NCI-H1092 (cell line): ENCODE measurements at places on chromosomes 3 and 15.

DNA sequence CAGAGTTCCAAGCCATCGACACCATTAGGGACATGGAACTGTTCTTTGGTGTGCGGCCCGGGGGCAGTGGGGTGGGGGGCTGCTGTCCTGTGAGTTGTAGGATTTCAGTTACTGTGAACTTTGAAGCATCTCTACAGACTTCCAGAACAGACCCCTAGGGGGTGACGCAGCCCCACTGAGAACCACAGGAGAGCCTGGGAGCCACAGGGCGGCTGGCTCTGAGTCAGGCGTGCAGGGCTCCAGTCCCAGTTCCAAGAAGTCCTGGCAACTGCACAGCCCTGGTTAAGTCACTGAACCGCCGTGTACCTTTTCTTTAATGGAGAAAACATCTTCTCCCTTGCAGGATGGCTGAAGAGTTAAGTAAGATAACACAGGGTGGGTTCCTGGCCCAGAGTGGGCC, 23.5 kb upstream of the LRTM1 start:
- no peak for DNase-seq

- DNase-seq, result no peak
These were observed 172.5 kb downstream of the NTRK3 start for GRCh38 chr15:88083811-88084760.

DNA sequence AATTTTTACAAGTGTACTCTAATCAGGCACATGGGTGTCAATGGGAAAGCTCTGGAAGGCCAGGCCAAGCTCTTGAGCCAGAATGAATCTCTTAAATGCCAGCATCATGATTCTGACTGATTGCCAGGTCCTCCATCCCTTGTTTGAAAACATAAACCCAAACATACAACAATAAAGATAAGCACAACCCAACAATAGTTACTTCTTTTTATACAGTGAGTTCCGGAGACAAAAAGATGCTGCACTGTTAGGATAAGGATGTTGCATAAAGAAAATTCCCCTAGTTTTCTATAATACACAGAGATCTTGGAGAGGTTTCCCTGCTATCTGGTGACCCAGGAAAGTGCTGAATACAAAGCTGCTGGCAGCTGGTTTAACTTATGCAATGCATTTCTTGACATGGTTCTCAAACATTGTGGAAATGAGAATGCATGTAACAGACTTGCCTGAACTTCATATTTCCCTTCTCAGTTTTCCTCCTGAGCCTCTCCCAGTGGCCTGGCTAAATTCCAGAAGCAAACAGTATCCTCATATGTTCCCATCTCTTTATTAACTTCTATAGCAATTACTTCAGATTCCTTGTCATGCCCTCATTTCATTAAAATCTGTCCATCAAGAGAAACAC, 180.1 kb upstream of the PRICKLE2 start:
- DNase-seq, result no peak

GRCh38 chr15:55742498-55742926, 440 bp downstream of the PRTG start:
- DNase-seq, result no peak

- DNase-seq, result no peak
These were observed 1.4 kb upstream of the GHSR start for GRCh38 chr3:172449466-172450149.

DNA sequence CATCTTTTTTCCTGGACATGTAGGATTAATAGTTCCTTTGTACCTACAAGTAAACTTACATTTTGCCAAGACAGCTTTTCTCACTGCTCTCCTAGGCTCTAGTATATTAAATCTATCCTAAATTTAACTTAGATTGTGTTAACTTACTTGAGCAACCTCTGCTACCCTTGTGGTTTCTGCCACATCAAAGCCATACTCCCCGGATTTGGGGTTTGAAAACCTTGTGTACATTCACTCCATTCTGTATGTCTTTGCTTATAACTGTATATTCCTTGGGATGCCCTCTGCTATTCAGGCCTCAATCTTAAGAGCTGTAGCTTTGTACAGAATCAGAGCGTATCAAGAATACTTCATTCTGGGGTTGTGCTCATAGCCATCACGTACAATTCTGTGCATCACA, 60.4 kb downstream of the ARIH1 start:
- no peak for DNase-seq

DNA sequence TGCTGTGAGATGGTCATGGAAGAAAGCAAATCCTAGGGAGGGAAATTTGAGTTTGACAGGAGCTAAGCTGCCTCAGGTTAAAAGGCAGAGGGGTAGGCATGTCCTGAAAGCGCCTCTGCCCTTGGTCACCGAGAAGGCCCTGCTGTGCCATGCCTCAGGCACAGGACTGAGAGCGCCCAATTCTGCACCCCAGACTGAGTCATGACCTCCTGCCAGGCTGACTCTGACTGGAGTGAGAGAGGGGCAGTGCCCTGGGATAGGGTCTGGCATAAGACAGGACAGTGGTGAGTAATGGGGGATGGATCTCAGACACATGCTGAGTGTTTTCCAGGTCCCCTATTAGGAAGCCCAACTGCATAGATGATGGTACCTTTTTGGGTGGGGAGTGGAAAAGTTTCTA, 44.4 kb downstream of the EPHB1 start:
- no peak for DNase-seq

GRCh38 chr3:141952611-141953010, 76.2 kb downstream of the ATP1B3 start:
- no peak for DNase-seq

- DNase-seq, result no peak
These were observed 66.4 kb downstream of the PTPRG start for GRCh38 chr3:61627768-61628185.

DNA sequence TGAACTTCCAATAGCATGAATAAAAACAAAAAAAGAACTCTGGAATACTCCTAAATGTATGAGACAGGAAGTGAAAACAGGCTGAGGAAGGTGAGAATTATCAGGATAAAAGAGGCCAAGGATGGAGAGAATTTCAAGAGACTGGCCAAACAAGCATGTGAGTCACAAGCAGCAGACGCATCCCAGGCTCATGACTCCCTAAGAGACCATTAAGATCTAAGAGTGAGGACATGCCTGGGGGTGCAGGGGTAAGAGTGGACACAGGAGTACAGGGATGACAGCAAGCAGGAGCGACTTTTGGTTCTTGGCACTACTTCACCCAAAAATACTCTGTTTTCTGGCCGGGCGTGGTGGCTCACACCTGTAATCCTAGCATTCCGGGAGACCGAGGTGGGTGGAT, 7.1 kb downstream of the SCAMP2 start:
- no peak for DNase-seq

GRCh38 chr15:69313432-69314000, 14.8 kb downstream of the PAQR5 start:
- no peak for DNase-seq

- no peak for DNase-seq
These were observed 319.3 kb downstream of the CTNNB1 start for GRCh38 chr3:41518626-41519025.

DNA sequence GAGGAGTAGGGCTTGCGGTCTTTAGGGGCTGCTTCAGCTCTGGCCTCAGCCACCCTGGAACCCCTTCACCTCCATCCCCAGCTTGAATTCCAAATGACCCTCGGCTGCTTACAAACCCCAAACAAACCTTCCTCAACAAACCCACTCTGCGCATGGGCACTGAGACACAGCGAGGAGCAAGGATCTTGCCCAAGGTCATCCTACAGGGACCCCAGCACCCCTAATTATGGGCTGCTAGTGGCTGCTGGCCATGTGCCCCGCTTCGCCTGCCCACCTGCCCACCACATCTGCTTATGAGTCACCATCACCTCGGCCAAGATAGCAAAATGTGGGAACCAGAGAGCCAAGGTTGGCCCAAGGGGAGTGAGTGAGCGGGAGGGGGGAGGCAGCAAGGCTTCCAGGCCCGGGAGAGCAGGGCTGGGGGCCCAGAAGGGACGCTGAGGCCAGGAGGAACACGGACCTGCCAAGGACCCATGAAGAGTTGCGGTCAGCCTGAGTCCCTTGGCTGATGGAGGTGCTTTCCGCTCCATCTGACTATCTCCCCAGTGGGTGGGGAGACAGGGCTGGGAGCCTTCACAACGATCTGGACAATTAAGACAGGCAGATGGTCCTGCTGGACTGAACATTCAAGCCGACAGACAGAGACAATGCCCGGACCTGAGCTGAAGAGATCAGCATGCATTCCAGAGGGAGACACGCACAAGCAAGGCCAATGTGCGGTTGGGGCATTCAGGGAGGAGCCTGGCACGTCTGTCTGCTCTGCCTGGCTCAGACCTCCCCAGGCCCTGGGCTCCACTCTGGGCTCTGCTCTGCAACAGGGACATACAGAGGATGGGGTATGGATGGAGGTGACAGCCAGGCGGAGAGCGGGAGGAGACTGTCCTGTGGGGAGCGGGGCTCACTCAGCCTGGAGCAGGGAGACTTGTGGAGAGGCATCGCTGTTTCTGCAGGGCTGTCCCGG, 10.8 kb upstream of the GRIP2 start:
- DNase-seq, result no peak

GRCh38 chr3:141415953-141416352, 47.6 kb downstream of the ZBTB38 start:
- DNase-seq, result no peak

GRCh38 chr3:195093731-195094130, 177.2 kb downstream of the XXYLT1 start:
- DNase-seq, result no peak

- no peak for DNase-seq
These were observed 70.7 kb downstream of the BLM start for GRCh38 chr15:90787881-90788280.

DNA sequence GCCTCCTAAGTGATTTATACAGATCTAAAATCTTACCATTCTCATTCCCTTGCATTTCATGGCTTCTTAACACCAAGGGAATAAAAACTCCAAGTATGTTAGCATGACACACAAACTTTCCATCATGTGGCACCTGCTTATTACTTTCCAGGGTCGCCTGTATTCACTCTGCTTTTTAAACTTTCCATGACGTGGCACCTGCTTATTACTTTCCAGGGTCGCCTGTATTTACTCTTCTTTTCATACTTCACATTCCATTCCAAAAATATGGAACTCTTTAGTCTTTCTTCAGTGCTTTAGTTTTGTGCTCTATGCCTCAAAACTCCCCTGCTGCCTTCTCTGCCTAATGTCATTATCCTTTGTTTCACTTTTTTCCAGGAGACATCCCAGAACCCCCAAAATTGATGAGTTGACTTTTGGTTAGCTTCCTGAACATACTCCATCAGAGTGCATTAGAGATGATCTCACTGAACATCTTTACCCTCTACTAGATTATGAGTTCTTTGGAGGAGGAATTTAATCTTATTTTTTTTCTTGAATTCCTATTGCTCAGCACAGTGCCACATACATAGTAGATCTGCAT, 47.0 kb downstream of the CALML4 start:
- no peak for DNase-seq

DNA sequence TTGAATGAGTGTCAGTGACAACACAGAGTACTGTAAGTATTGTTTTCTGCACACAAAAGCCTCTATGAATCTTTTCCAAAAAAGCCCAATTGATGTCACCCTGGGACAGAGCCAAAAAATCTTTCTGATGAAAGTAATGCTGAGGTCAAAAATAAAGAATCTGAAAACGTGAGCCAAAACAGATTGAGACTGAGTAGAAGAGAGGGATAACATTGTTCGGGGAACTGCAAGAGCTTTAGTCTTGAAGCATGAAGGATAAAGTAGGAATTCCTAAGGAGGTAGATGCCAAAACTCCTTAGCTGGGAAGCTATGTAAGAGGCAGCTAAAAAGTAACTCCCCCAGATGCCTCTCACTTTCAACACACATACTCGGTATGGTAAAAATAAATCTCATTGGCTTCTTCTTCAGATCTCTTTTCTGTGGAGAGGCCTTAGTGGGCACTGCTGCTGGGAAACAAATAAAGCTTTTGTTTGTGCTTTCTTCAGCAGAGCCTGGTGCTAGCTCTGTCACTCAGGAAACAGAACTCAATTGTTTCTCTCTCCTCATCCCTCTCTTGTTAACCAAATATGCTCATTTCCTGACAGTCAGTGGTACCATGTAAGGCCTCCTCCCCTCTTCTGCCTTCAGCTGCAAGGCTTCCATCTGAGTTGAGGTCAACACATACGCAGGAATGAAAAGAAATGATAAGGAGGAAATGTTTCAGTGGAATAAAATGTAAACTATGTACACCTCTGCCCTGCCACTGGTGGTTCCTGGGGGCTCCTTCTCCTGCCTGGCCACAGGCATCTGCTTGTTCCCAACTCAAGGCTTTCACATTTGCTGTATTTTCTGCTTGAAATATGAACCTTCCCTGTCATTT, 58.1 kb downstream of the CD200 start:
- no peak for DNase-seq

GRCh38 chr15:82530606-82531379, 9.5 kb downstream of the RPS17 start:
- no peak for DNase-seq

GRCh38 chr3:195269375-195270078, 1.4 kb downstream of the XXYLT1 start:
- DNase-seq, result no peak

DNA sequence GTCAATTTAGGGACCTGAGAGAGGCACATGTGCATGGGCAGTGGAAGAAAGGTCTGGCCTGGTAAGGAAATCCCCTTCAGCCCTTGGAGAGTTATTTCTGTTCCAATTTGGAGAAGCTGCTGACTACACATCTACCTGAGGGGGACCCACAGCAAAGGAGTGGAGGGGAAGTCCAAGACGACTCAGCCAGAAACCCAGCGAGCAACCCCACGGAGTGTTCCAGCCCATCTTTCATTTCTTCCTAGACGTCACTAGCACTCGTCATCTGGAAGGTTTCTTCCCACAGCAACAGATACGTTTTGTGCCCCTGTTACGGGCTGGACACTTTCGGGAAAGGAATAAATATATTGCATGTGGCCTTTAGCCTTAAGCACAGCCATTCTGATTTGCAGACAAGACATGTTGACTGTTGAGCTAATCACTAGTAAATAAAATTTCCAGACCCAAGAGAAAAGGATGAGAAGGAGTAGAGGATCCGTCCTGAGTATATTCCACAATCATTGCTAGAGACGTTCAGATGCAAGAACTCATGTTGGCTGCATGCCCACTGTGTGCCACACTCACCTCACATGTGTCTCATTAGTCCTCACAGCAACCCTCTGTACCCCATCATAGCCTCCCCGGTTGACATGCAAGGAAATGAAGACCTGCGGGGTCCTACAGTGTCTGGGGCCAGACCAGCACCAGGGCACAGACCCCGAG, 7.8 kb upstream of the FAM174B start:
- DNase-seq, result no peak

- DNase-seq, result peak; percentile 44
These were observed 557.8 kb upstream of the CFAP20DC start for GRCh38 chr3:59607656-59608055.

DNA sequence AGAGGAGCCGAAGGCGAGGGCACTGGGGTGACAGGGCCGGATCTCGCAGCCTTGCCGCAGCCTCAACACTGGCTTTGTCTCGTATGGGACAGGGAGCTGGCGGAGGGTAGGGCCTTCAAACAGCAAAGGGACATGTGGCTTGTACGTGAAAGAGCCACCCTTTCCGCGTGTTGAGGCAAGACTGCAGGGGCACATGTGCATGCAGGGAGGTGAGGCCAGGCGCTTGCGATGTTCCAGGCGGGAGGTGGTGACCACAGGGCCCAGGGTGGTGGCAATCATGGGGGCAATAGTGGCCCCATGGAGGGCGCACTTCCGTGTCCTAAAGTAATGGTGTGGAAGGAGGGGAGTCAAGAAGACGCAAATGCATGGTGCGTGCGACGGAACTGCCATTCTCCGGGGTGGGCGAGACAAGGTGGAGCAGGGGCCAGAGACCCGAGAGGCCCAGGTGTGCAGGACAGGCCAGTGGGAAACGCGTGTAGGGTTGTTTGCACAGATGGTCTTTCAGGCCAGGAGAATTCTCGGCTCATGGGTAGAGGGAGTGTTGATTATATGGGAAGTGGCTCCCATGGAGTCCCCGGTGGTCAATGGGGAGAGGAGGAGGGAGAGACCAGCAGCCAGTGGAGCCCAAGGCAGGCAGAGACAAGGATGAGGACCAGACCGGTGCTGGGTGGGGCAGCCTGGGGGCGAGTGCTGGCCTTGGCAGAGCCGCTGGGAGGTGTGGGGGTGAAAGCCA, 45.8 kb upstream of the PCSK6 start:
- DNase-seq, result no peak
